ENCODE measurements at places on chromosomes 6 and 20. TPM values are rescaled to one million over a fixed set of nuclear protein-coding genes. Genes with fewer than 3 reads are reported as not detected.

GRCh38 chr6:157503018-157503747 is 122.2 kb downstream of the ZDHHC14 start:
- DNase-seq = no peak
- H3K4me3 ChIP-seq = no peak overlapping the region

- no peaks in the 10 kb centered on the region for H3K36me3 ChIP-seq
- H3K27me3 ChIP-seq = no peaks in the 10 kb centered on the region
- H3K27ac ChIP-seq = no peak overlapping the region
- peak; percentile 26 for DNase-seq
- H3K4me1 ChIP-seq = no peaks in the 10 kb centered on the region
- H3K4me3 ChIP-seq = no peak overlapping the region
Measured at GRCh38 chr6:143964674-143965081, 43.4 kb downstream of the PLAGL1 start.

- no peaks in the 10 kb centered on the region for H3K4me1 ChIP-seq
- no peak overlapping the region for H3K27ac ChIP-seq
- H3K36me3 ChIP-seq = no peaks in the 10 kb centered on the region
- no peak overlapping the region for H3K4me3 ChIP-seq
- no peaks in the 10 kb centered on the region for H3K27me3 ChIP-seq
- no peak for DNase-seq
Measured at GRCh38 chr20:59912609-59913008, 20.8 kb downstream of the SYCP2 start.

- no peaks in the 10 kb centered on the region for H3K36me3 ChIP-seq
- no peak overlapping the region for H3K27ac ChIP-seq
- H3K4me3 ChIP-seq = no peak overlapping the region
- no peak for DNase-seq
- no peaks in the 10 kb centered on the region for H3K27me3 ChIP-seq
Measured at GRCh38 chr20:57769756-57770155, 59.9 kb upstream of the PMEPA1 start.

DNA sequence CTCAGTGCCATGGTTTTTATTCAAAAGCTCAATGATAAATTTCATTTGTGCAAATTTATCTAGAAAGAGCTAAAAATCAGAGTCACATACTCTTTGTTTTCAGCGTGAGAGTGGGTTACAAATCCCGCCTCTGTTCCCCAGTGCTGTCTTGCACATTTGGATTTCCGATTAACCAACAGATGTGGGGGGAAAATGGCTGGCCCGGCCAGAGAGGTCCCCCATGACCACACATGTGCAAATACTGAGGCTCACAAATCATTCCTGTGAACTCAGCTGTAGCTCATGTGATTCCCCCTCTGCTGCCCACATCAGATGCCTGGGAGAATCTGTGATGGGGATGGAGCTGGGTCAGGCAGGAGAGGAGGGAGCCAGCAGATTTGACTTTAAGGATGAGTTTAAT is 168.7 kb downstream of the PAX1 start:
- H3K36me3 ChIP-seq = no peaks in the 10 kb centered on the region
- no peak overlapping the region for H3K27ac ChIP-seq
- DNase-seq = no peak
- no peak overlapping the region for H3K4me3 ChIP-seq
- no peaks in the 10 kb centered on the region for H3K27me3 ChIP-seq

GRCh38 chr6:15876406-15876805 is 213.6 kb upstream of the DTNBP1 start:
- no peak overlapping the region for H3K4me3 ChIP-seq
- DNase-seq = no peak
- H3K27ac ChIP-seq = no peak overlapping the region
- no peaks in the 10 kb centered on the region for H3K27me3 ChIP-seq

DNA sequence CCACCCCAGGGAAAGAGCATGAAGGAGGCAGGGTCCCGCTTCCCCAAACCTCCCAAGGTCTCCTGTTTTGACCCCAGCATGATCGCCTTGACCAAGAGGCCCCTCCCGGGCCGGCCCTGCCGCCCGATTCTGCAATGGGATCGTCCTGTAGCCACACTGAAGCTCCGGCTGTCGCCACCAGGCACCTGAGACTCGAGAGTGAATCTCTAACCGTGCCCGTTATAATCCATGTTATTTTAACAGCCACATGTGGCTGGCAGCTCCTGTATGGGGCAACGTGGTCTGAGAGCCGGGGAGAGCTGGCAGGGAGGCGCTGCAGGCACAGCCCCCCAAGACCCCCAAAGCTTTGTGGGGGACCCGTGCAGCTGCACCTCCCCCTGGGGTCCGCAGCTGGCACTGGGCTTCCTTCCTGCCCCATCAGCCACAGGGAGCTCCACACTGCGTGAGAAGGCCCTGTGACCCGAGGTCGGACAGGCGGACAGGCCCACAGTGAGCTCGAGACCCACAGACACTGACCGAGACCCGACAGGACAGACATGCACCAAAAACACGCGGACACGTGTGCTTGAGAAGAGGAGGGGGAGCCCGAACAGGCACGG is 51.3 kb downstream of the KCNQ2 start:
- no peak for DNase-seq
- H3K27me3 ChIP-seq = peaks cover 19% of the 10 kb centered on the region
- no peak overlapping the region for H3K4me3 ChIP-seq
- no peaks in the 10 kb centered on the region for H3K36me3 ChIP-seq
- no peaks in the 10 kb centered on the region for H3K4me1 ChIP-seq

- H3K4me3 ChIP-seq = no peak overlapping the region
- no peak overlapping the region for H3K27ac ChIP-seq
Measured at GRCh38 chr20:24518515-24518914, 49.1 kb downstream of the SYNDIG1 start.

DNA sequence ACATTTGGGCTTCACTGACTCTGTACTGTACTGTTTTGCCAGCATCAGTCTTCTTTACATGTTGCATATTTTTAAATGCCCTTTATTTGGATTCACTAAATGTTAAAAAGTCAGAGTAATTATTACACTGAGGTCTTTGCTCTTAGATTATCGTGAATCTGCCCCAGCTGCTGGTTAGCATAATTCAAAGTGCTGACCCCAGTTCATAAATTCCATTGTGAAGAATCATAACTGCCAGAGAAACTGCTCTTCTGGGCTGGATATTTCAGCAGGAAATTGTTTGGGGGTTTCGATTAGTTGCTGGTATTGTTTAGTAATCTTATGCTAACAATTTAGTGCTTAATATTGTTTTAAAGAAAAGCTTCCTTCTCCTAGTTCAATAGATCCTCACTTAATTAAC is 682.1 kb upstream of the MAP3K7 start:
- H3K27ac ChIP-seq = no peak overlapping the region
- no peaks in the 10 kb centered on the region for H3K27me3 ChIP-seq
- no peak for DNase-seq
- H3K4me1 ChIP-seq = no peaks in the 10 kb centered on the region
- no peak overlapping the region for H3K4me3 ChIP-seq

- peaks cover 32% of the 10 kb centered on the region for H3K4me1 ChIP-seq
- H3K36me3 ChIP-seq = peaks cover 86% of the 10 kb centered on the region
- DNase-seq = no peak
- no peak overlapping the region for H3K4me3 ChIP-seq
- no peaks in the 10 kb centered on the region for H3K27me3 ChIP-seq
Measured at GRCh38 chr20:57403216-57403615, 12.0 kb downstream of the RBM38 start.

DNA sequence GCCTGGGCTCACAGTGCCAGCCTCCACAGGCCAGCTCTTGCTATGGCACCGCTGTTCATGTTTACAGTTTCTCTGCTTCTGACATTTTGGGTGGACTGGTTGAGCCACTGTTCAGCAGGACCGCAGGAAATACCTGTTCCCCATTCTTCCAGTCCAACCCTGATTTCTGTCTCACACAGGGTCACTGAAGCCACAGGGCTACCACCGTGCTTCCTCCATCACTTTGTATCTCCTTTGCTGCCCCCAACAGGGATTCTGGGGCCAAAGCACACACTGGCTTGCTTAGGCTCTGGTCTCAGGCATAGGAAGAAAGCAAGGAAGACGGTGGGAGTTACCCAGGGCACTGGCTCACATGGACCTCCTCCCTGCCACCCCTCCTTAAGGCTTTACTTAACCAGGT is 164.5 kb downstream of the UNC5CL start:
- no peaks in the 10 kb centered on the region for H3K27me3 ChIP-seq
- H3K27ac ChIP-seq = no peak overlapping the region
- H3K4me3 ChIP-seq = no peak overlapping the region

DNA sequence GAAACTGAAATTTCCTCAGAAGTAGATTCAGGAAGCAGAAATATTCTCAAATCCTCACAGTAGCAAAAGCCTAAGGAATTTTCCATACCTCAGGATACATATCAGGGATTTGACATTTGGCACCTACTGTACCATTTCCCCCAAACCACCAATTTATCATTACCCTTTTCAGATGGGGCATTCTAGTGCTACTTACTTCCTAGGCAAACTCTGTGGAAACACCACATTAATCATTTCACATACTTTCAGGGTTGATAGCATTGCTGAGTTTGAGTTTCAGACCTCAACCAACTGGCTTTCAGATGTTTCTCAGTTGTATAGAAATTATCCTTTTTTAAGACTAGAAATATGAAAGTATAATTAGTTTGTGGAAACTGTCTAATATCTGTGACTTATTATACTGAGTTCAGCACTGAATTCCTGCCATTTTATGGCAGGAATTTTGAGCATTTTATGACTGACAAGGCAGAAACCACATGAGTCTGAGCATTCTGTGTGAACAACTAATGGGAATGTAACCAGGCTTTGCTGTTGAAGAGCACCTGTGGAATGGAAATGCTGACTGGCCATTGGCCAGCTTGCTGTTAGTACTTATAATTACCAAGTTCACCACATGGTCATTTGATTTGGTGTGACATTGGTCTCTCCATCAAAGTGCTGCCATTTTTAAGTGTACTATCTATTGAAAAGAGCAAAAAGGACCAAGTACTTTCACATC is 35.1 kb upstream of the IRAK1BP1 start:
- DNase-seq = no peak
- H3K4me3 ChIP-seq = no peak overlapping the region
- no peaks in the 10 kb centered on the region for H3K36me3 ChIP-seq
- no peaks in the 10 kb centered on the region for H3K27me3 ChIP-seq
- H3K27ac ChIP-seq = no peak overlapping the region

DNA sequence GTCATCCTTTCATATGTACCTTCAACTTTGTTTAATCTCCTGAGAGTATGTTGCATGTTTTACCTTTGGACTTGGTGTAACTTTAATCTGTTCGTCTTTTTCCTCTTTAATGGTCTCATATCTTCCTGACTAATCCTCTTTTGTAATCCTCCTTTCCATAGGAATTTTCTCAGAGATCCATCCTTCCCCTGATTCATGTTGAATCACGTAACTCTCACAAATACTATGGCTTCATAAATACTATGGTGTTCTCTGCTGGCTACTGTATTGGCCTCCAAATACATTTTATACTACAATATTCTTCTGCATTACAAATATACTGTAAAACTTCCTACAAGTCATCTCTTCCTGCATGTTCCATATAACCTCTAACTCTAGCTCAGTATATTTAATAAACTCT is 317.7 kb upstream of the ADGRB3 start:
- H3K27me3 ChIP-seq = no peaks in the 10 kb centered on the region
- no peaks in the 10 kb centered on the region for H3K4me1 ChIP-seq
- no peak overlapping the region for H3K4me3 ChIP-seq
- no peaks in the 10 kb centered on the region for H3K36me3 ChIP-seq
- DNase-seq = no peak
- H3K27ac ChIP-seq = no peak overlapping the region

DNA sequence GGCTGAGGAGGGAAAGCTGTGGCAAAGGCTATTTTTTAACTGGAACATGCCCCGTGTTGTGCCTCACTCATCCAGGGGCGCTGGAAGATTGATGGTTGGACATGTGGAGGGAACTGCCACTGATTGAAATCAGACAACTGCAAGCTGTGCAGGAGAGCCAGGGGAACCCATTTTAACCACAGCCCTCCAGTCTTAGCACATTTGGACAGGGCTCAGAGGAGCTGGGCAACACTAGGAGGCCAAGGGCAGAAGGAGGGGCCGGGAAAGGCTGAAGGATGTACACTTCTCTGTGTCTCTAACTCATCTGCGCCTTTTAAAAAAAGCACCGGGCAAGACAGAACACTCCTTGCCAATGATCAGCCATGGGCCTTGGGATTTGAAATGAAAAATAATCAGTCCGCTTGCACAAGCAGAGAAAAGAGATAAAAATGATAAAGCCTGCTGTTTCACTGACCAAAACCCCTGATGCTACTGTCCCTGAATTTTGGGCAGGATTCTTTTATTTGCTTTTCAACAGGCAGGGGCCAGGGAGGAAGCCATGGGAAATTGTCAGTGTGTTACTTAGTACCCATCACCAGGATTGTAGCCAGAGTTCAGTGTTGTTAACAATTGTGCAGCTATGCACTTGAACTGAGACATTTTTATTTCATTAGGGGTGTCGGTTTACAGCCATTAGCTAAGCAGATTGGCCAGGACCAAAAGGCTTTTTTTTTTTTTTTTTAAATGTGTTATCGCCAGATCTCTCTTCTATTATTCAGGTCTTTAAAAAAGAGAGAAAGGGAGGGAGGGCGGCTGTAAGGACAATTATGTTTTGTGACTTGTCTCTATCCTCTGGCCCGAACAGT is 109.3 kb upstream of the EYA4 start:
- H3K27ac ChIP-seq = peak overlapping the region; percentile 19
- H3K36me3 ChIP-seq = no peaks in the 10 kb centered on the region
- no peaks in the 10 kb centered on the region for H3K4me1 ChIP-seq
- peak; percentile 24 for DNase-seq
- no peaks in the 10 kb centered on the region for H3K27me3 ChIP-seq

- H3K27ac ChIP-seq = no peak overlapping the region
- DNase-seq = no peak
- H3K4me3 ChIP-seq = no peak overlapping the region
- no peaks in the 10 kb centered on the region for H3K4me1 ChIP-seq
- H3K36me3 ChIP-seq = no peaks in the 10 kb centered on the region
Measured at GRCh38 chr6:45880159-45880558, 135.5 kb downstream of the CLIC5 start.

- no peak for DNase-seq
- no peaks in the 10 kb centered on the region for H3K36me3 ChIP-seq
- H3K27ac ChIP-seq = no peak overlapping the region
- no peaks in the 10 kb centered on the region for H3K27me3 ChIP-seq
Measured at GRCh38 chr20:47711046-47711752, 74.1 kb downstream of the SULF2 start.

GRCh38 chr20:62635852-62636251 is 6.5 kb upstream of the SLCO4A1 start:
- no peaks in the 10 kb centered on the region for H3K4me1 ChIP-seq
- DNase-seq = no peak
- H3K4me3 ChIP-seq = no peak overlapping the region

DNA sequence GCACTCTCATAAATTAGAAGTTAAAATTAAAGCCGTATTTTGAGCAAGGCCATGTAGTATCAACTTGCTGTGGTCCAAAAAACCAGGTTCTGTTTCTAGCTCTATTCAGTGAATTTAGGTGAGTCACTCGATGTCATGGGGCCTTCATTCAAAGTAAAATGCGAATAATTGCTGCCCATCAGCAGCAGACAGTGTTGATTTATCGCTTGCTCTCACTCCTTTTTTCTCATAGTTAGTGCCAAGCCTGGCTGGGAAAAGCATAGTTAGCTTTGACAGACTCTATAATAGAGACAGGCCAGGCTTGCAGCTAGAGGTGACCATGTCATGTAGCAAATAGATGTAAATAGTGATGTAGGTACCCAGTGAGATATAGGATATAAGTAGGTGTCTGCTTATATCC is 136.0 kb downstream of the EDN1 start:
- H3K4me1 ChIP-seq = peaks cover 6% of the 10 kb centered on the region
- no peak overlapping the region for H3K4me3 ChIP-seq
- H3K36me3 ChIP-seq = no peaks in the 10 kb centered on the region
- DNase-seq = no peak

The MAFB gene
- total RNA-seq = 5.3 TPM

The CGAS gene
- 1.2 TPM for total RNA-seq

The LRFN2 gene
- total RNA-seq = not detected

The SLC22A3 gene
- total RNA-seq = 1.6 TPM

The FAXC gene
- total RNA-seq = not detected

The ADTRP gene
- total RNA-seq = 0.85 TPM

The ELOVL4 gene
- 0.16 TPM for total RNA-seq

The CLVS2 gene
- 0.05 TPM for total RNA-seq

The EDN3 gene
- not detected for total RNA-seq

The TFAP2A gene
- 0.29 TPM for total RNA-seq

Data from heart left ventricle (tissue), 16 donors.